ENCODE measurements at places on chromosomes 1 and 21.

- DNase-seq, result no peak
Observed at GRCh38 chr21:27693376-27693775, 726.5 kb upstream of the ADAMTS5 start.

GRCh38 chr1:81458186-81458585 is 342.5 kb upstream of the ADGRL2 start:
- DNase-seq, result no peak

DNA sequence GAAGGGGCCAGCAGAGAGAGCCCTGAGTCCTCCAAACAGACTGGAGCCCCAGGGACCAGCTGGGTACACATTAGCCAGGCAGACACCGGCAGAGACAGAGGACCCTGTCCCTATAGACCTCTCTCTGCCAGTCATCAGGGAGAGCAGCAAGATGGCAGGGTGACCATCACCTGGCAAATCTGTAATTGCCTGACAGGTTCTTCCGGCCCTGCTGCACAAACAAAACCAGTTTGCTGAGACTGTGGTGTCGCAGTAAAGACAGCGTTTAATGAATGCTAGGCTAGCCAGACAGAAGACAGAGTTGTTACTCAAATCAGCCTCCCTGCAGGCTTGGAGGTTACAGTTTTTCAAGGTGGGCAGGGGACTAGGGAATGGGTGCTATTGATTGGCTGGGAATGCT is 618.9 kb downstream of the NPHP4 start:
- DNase-seq, result no peak

GRCh38 chr1:47663286-47663685 is 225.4 kb downstream of the FOXD2 start:
- no peak for DNase-seq

GRCh38 chr1:192513196-192513595 is 62.4 kb upstream of the RGS1 start:
- no peak for DNase-seq

DNA sequence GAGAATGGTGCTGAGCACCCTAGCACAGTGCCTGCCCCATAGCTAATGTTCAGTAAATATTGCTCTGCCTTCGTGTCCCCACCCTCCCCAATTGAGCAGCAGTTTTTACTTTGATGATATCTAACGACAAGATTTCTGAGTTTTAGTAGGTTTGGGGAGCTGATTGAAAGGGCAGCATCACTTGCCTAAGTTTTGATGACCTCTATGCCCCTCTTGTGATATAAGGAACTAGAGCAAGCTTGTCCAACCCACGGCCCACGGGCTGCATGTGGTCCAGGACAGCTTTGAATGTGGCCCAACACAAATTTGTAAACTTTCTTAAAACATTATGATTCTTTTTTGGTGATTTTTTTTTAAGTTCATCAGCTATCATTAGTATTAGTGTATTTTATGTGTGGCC is 1.6 kb downstream of the CNIH4 start:
- no peak for DNase-seq

DNA sequence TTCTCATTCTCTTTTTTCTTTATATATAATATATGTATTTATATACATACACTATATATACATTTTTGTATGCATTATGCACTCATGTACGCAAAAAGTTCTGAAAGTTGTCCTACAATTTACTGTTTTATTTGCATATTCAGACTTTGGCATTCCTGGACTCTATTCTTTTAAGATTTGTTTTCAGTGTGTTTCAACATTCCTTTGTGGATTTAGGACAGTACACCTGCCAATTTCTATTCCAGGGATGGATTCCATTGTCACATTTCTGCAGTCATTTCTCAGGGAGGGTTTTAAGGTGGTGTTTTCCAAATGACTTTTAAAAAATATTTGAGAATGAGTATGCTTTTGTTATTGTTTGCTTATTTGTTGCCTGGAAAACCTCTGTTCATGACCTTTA is 76.2 kb downstream of the TPR start:
- DNase-seq, result no peak

- DNase-seq, result no peak
Observed at GRCh38 chr1:14167884-14168283, 430.6 kb upstream of the KAZN start.

- no peak for DNase-seq
Observed at GRCh38 chr21:42666023-42666747, 12.8 kb downstream of the PDE9A start.

GRCh38 chr1:27116697-27117096 is 38.2 kb downstream of the SLC9A1 start:
- no peak for DNase-seq

GRCh38 chr1:173414539-173415226 is 62.5 kb upstream of the PRDX6 start:
- DNase-seq, result no peak

GRCh38 chr1:85297855-85298629 is 21.6 kb upstream of the BCL10 start:
- DNase-seq, result no peak

DNA sequence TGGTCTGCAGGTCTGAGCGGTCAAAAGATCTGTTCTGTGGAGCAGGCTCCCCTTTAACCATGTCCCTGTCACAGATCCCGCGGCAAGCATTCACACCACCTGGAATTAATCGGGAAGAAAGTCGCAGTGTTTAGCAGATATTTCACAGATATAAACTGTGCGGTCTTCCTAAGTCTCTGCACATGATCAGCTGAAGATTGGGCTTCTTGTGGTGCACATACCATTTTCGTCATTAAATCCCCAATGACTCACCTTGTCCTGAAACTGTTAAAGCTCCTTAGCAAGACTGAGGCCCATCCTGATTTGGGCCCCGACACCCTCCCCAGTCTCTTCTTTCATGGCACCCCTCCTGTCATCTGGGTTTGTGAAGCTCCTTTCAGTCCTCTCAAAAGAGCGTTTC is 158.8 kb downstream of the KIF26B start:
- no peak for DNase-seq

- DNase-seq, result no peak
Observed at GRCh38 chr1:46277658-46278373, 25.6 kb downstream of the LRRC41 start.

- DNase-seq, result no peak
Observed at GRCh38 chr1:3584915-3585314, 26.4 kb downstream of the MEGF6 start.

DNA sequence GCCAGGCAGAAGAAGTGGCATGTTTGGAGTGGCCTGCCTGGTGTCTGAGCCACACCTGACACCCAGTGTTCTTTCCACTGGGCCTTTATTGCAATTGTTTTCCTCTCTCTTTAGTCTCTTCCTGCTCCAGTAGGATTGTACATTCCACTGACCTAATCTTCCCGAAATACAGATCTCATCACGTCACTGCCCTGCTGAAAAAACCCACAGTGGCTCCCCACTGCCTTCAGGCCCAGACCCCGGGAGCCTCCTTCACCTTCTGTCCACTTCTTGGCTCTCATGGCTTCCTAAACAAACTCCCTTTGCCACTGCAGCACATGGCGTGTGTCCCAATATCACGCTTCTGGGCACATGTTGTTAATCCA is 25.3 kb upstream of the ATP5PO start:
- no peak for DNase-seq

DNA sequence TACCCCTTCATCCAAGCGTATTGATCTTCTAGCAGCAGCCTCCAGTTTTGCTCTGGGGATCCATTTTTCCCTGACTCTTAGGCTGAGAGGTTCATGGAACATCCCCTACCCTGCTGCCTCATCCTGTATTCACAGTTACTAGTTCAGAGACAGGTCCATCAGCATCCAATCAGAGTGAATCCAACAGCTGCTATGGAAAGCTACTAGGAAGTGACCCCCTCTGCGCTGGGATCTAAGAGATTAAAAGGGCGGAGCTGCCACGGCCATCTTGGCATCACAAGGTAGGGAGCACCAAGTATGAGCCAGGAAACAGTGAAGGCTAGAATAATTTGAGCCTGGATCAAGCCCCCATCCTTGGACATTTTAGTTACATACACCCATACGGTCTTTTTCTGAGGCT is 32.5 kb downstream of the KAZN start:
- DNase-seq, result no peak

DNA sequence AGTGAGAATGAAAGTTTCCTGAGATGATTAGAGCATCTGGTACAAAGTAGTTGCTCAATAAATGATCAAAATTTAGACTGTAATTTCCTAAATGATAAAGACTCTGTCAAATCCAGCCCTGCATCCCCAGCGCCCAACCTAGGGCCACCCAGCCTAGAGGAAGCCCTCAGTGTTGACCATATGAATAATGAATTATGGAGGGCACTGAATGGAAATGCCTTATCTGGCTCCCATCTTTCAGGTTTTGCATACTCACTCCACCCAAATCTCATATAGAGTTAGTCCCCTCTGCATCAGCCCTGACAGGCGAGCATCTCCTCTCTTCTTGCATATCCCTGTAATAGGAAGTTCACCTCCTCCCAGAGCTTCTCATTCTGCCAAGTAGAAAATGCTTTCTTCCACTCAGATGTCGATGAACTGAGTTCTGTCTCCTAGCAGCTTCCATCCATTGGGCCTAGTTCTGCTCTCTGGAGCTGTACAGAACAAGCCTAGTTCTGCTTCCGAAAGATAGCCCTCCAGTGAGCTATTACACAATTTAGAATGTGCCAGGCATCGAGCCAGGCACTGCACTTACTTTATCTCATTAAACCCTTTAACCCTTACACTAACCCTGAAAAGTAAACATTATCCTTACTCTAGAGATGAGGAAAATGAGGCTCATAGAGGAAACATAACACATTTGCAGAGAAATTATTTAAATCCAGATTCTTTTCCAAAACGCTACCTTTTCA is 20.9 kb downstream of the COA7 start:
- no peak for DNase-seq

DNA sequence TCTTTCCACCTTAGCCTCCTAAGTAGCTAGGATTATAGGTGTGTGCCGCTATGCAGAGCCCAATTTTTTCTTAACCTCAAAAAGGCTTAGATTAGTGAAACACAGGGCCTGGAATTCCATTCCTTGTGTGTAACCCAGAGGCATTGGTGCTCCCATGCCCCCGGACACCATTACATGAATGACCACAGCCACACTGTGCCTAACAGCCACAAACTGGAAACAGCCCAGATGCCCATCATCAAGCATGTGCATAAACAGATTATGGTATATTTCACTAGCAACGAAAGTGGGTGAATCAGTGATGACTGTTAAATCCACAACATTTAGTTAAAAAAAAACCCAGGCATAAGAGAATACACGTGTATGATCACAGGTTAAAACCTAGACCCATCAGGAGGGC is 24.4 kb downstream of the ADAM30 start:
- no peak for DNase-seq

DNA sequence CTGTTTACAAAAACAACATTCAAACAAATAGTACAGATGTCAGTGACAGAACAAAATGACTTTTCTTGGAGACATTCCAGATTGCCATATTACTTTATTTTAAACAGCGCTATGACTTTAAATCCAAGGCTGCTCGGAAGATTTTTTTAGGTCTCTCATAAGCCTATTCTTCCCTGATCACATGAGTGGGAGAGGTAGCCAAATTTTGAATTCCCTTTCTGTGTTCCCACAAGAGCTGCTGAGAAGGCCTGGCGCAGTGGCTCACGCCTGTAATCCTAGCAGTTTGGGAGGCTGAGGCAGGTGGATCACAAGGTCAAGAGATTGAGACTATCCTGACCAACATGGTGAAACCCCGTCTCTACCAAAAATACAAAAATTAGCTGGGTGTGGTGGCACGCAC is 53.7 kb downstream of the SLC35A3 start:
- no peak for DNase-seq

DNA sequence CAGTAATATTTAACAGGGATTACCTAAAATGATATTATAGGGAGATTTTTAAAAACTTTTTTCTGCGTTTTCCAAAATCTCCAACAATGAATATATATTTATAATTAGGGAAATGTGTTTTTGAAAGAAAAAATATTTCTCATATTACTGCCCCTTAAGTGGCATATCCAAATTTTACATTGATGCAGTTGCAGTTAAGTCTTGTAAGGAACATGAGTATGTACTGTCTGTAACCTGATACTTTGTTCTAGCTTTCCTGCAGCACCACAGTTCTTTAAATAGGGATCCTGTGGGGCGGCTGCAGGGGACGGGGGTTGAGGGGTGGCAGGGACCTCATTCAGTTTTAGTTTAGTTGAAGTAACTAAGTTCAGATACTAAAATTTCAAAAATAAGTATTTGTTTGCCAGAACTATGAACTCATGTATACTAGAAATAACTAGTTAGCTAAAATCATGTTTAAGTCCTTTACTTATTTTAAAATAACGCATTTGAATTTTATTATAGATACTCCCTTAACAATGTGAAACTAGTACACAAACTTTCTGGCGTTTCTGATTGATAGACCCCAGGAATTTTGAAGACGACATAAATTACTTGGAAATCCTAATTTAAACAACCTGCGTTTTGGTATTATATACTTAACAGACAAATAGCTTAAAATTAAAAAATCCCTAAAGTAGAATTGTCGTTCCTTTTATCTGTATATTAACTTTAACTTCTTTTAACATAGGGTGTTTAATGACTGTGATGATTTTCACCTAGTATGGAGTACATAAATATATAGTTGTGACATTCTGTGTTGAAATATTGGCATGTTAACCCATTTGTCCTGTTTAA is 639 bp upstream of the DNAJB4 start:
- DNase-seq, result no peak

GRCh38 chr1:183996040-183996384 is 41.5 kb downstream of the COLGALT2 start:
- DNase-seq, result no peak

DNA sequence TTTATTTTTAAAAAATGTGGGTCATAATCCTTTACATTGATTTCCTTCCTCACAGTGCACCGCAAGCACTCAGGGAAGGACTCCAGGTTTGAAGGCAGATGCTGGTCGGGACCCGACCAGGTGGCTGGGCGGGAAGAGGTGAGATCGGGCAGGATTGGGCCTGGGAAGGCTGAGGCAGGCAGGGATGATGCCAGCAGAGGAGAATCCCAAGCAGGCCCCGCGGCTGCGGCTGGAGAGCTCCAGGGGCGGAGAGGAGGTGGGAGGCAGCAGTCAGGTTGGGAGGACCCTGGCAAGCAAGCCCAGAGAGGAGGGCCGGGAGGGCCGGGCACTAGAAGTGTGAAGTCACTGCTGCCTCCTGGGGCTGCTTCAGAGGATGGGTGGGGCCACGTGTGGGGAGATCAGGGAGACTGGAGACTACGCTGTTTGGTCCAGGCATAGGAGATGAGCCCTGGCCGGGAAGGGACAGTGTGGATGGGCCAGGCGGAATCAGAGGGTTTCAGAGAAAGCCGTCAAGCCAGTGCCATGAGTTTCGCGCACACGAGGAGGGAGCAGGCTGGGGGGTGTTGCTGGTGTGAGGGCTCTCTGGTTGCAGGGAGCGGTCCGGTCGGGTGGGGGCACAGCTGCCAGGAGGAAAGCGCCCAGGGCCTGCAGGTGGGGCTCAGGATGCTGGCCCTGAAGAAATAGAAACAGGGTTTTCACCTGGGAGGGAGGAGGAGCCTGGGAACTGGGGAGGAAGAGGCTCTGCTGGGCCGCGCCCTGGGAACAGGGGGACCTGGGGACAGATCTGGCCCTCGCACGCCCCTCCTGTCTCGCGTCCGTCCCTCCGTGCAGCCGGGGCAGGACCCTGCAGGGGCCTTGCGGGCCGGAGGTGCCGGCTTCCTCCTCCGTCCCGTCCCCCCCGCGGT is 888 bp upstream of the COL18A1 start:
- no peak for DNase-seq
